ENCODE measurements at places on chromosomes 1 and 21.

GRCh38 chr1:182340233-182341058 lies 51.1 kb downstream of the GLUL start:
- DNase-seq, result no peak

DNA sequence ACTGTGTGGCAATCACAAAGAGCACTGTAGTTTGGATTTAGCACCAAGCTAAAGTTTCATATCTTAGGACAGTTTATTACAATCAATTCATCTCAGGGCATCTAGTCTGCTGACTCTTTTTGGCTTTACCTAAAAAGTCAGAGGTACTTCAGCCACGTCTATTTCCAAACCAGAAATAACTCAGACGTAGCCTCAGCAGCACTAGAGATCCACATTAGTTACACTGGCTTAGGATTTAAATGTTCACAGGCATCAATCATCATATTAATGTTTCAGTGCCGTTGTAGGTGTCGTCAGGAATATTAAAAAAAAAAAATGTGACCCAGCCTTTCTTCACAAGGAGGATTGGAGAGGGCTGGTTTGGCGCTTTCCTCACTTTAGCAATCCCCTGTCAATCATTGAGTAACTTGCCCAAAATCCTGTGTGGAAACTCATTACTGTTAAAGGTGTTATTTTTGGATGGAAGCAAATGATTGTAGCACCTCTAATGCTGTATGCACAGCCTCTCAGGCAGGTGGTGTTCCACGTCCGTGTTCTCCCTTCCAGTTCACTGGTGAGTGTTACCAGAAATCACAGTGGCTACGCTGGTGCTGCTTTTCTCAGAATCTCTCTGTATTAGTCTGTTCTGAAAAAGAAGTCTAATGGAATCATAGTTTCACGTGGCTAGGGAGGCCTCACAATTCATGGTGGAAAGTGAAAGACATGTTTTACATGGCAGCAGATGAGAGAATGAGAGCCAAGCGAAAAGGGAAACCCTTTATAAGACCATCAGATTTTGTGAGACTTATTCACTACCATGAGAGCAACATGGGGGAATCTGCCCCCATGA lies 45.4 kb downstream of the NEK7 start:
- no peak for DNase-seq

DNA sequence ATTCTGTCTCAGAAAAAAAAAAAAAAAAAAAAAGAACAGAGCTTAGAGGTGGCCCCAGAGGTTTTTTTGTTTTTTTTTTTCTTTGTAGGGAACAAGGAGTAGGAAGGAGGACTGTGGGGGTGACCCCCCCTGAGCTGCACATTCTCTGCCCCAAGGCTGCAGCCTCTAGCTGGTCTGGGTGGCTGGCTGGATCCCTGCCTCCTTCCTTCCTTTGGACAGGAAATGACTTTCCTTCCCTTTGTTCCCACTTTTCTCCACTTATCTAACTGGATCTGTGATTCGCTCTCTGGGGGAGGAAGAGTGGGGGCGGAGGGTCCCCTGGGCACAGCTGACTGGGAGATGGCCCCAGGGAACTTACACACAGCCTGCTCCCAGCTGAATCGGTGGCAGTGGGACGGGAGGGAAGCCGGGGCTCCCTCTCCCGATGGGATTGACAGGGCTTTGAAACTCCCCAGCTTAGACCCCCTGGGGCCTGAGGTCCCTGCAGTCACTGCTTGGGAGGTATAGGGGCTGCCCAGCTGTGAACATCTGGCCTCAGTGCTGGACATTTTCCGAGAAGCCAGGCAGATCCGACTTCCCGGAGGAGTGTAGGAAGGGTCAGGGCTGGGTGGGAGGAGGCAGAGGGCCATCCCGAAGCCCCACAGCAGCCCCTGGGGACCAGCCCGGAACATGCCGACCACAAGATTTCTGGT lies 2.1 kb downstream of the FBLIM1 start:
- peak; percentile 20 for DNase-seq

GRCh38 chr1:167328816-167329483 lies 108.3 kb downstream of the POU2F1 start:
- DNase-seq, result no peak

DNA sequence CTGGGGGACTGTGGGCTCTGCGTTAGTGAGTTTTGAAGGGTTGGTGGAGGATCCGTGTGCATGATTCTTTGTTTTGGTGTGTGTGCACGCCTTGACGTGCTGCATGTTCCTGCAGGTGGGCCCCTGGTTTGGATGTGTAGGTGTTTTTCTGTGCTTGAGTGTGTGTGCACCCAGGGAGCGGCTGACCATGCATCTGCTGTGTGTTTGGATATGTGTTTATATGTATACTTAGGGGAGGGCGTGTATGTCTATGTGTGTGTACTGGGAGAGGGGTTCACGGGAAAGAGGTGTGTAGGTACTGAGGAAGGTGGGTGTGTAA lies 1.1 kb downstream of the VANGL2 start:
- no peak for DNase-seq

- DNase-seq, result no peak
These were observed 128.9 kb downstream of the HHAT start for GRCh38 chr1:210457568-210457967.

GRCh38 chr1:231563247-231563646 lies 34.8 kb downstream of the TSNAX start:
- no peak for DNase-seq

DNA sequence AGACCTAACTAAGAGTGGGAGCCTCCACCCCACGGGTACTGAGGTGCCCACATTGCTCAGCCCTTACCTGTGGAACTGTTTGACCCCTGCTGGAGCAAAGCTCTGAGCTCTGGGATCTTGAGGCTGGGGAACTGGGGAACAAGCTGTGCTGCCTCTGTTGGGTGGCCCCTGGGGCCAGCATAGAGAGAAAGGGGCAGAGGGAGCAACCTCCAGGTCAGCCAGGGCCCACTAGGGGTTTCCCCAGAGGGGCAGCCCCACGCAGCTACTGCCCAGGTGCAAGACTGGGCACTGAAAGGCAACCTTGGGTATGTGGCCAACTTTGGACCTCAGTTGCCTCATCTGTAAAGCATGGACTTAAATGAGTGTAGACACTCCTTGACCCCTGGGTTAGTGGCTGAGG lies 23.5 kb upstream of the EPB41 start:
- DNase-seq, result no peak

- peak; percentile 34 for DNase-seq
These were observed 5.6 kb upstream of the LACTBL1 start for GRCh38 chr1:22978299-22978698.

- no peak for DNase-seq
These were observed 658 bp downstream of the UBXN11 start for GRCh38 chr1:26305667-26306289.

DNA sequence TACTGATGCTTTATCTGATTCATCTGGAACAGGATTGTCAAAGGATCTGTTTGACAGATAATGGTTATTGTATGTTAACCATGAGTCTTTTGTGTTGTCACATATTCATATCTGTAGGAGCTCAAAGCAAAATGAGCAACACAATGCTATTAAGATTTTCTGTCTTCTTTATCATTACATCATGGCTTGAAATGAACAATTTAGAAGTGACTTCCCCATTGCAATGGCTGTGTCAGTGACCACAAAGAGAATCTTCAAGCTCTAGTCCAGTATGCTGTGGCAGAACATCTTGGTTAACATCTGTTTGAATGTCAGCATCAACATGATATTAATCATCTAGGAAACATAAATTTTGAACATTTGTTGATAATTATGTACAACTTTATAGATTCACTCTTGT lies 1148.5 kb downstream of the PLA2G4A start:
- DNase-seq, result no peak

DNA sequence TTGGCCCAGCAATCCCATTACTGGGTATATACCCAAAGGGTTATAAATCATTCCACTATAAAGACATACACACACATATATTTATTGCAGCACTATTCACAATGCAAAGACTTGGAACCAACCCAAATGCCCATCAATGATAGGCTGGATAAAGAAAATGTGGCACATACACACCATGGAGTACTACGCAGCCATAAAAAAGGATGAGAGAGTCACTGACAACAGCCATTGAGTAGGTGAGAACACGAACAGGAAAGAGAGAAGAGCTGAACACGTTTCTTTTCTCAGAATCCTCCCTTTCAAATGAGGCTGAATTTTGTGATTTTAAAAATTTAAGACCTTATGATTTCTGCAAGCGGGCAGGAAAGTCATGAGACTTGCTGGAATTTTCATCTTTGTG lies 10.1 kb upstream of the RABGAP1L start:
- no peak for DNase-seq

GRCh38 chr1:185316163-185317033 lies 645 bp downstream of the IVNS1ABP start:
- DNase-seq, result peak; percentile 86

DNA sequence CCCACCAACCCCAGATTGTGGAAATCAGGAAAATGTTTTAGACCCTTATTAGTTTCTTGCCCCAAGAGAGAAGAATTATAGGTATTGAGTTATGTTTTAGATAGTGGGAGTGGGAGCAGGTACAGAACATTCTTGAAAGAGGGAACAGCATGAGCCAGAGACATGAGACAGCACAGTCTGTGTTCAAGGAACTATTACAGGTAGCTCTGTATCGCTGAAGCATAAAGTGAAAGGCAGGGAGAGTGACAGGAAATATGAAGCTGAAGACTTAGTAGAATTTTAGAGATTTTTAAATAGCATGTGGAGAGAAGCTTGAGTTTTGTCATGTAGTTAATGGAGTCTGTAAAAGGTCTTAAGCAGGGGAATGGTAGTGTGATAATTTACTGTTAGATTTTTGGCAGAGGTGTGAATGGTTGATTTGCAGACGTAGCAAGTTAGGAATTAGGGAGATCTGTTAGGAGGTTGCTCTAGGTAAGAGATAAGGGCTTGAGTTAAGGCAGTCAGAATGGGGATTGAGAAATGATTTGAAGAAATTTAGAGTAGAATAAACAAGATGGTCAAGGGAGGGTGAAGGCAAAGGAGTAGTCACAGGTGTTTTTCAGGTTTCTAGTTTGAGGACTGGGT lies 11.6 kb downstream of the SUCO start:
- DNase-seq, result no peak

DNA sequence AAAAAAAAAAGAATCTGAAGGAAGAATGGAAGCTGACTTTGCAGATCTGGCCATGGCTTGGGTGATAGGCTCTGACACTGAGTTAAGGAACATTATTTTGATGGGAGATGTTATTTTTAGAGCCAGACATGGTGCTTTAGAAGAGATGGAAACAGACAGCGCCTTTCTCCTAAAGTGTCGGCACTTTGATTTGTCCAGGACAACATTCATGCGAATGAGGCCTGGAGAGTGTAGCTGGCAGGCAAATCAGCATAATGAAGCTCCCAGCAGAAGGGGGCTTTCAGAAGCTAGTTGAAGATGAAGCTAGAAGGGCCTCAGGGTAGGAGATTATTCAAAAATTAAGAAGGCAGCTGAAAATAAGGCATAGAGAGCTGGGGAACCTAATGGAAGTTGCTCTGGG lies 397.7 kb downstream of the RWDD3 start:
- no peak for DNase-seq

DNA sequence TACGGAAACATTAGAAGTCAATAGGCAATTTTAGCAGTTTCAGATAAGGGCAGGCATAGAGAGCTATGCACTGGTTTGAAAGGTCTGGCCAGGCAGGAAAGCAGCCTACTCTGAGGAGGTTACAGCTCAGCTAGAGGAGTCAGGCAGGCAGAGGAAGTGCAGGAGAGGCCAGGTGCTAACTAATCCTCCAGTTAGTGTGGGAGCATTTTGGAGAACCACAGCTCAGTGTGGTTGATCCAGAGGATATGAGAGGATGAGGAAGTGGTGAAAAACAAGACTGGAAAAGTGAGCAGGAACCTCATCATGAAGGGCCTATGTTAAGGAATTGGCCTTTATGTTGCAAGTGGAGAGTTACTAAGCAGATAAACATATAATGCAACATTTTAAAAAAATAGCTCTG lies 282.4 kb upstream of the SGIP1 start:
- no peak for DNase-seq

DNA sequence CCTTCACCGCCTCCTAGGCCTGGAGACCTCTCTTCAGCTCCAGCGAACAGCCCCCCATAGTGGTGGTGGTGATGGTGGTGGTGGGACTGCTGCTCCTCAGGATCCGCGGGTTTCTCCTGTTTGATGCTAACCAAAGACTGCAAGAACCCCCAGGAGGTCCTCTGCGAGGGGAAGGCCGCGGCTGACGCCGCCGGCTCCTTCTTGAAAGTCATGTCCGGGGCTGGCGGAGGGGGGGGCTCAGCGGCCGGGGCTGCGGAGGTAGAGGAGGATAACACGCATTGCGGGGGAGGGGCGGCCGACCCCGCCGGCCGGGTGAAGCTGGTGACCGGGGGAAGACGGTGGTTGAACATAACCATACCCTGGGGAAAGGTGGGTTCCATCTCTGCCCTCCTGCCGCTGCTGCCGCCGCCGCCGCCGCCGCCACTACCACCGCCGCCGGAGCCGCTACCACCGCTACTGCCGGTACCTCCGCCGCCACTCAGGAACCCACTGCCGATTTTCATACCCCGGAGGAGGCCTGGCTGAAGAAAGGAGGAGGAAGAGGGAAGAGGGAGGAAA lies 554 bp downstream of the ZNF281 start:
- no peak for DNase-seq

- DNase-seq, result no peak
These were observed 164.9 kb downstream of the CAMTA1 start for GRCh38 chr1:6950001-6950765.

- DNase-seq, result no peak
These were observed 4.9 kb upstream of the B4GALT3 start for GRCh38 chr1:161182214-161182613.
